ENCODE measurements at places on chromosomes 2 and 18. TPM values are rescaled to one million over a fixed set of nuclear protein-coding genes. Genes with fewer than 3 reads are reported as not detected.

- no peaks in the 10 kb centered on the region for H3K4me1 ChIP-seq
- peaks cover 33% of the 10 kb centered on the region for H3K27me3 ChIP-seq
- DNase-seq = no peak
- no peak overlapping the region for H3K27ac ChIP-seq
- no peak overlapping the region for H3K4me3 ChIP-seq
- no peaks in the 10 kb centered on the region for H3K36me3 ChIP-seq
These were observed 343.4 kb upstream of the HS6ST1 start for GRCh38 chr2:128662051-128662471.

DNA sequence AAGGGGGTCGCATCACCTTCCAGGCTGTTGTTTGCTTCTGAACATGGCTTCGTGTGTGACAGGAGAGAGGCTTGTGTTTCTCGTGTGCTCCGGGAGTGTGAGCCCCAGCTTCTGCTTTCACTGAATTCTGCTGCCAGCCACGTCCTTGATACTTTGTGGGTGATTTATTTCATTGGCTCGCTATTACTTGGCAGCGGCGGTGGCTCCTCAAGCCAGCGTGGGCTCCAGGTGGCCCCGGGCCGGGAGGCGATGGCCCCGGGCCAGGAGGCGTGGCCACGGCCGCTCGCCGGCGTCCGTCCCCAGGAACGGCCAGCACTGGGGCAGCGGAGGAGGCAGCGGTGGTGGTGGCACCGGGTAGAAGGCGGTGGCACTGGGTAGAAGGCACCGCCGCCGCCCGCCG is 63.1 kb downstream of the NAPG start:
- DNase-seq = peak; percentile 18
- no peaks in the 10 kb centered on the region for H3K4me1 ChIP-seq
- no peak overlapping the region for H3K27ac ChIP-seq
- H3K27me3 ChIP-seq = no peaks in the 10 kb centered on the region
- H3K4me3 ChIP-seq = no peak overlapping the region

DNA sequence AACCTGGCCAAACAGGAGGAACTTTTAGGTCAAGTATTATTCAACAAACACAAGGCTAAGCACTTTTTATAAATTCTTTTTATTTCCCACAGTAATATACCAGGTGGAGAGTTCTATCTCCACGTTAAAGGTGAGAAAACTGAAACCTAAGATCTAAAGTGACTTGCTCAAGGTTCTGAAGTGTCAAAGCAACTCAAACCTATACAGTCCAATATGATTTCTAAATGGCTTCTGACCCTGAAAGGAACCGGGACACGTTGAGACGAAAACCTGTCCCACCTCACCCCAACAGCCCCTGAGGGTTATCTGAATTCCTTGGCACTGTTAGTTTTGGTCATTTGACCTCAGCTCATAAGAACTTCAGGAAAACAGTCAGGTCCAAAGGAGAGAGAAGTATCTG is 814.5 kb upstream of the LRATD1 start:
- DNase-seq = no peak
- no peaks in the 10 kb centered on the region for H3K27me3 ChIP-seq
- H3K4me1 ChIP-seq = no peaks in the 10 kb centered on the region
- H3K36me3 ChIP-seq = no peaks in the 10 kb centered on the region
- H3K27ac ChIP-seq = no peak overlapping the region

DNA sequence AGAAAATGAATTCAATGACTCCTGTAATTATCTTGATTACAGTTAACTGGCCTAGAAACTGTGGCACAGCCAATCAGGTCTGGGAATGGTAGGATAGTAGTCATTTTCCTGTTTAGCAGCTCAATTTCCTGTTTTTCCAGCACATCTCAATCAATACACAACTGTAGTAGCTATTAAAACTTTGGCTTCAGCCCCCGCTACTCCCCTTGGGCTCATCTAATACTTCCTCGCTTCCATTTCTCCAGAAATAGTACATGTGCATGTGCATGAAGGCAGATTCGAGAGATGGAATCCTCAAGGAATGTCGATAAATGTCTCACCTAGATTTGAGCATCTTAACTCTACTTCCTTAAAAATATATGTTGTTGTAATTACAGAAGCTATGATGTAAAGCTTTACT is 9.7 kb downstream of the COBLL1 start:
- H3K27me3 ChIP-seq = no peaks in the 10 kb centered on the region
- H3K36me3 ChIP-seq = no peaks in the 10 kb centered on the region
- no peak overlapping the region for H3K27ac ChIP-seq
- no peak overlapping the region for H3K4me3 ChIP-seq
- no peak for DNase-seq

DNA sequence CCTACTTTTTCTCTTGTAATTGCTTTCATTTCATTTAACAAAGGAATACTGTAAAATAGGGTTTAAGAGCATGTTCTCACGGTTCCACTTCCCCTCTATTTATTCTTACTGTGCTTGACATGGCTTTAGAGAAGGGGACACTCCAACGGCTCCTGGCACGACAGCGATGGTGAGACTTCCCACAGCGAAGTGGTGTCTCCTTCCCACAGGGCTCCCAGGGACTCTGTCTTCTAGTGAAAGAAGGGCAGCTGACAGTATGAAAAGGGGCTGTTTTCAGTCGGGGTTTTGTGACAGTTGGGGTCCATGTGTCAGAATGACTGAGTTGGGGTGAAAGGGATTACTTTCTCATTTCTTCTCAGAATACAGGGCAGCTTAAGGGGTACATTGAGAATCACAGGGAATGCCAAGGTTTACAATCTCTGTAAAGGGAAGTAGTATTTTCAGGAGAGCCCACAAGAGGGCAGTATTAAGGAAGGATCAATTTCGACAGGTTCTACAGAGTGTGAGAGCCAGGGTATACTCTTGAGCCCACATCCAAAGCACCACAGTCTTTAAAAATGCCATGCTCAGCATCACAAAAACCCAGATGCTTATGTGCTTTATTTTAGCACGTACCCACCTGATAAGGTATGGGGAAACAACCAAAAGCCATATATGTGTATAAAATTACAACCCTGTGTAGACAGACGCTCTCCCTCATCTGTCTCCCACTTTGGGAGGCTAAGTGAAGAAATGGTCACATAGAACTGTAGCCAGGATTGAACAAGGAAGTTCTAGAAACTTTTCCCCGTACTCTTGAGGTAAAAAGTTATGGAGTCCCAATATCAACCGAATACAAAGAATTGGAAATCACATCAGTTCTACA is 31.3 kb upstream of the RAPGEF4 start:
- no peaks in the 10 kb centered on the region for H3K36me3 ChIP-seq
- H3K27ac ChIP-seq = no peak overlapping the region
- H3K4me3 ChIP-seq = no peak overlapping the region
- DNase-seq = peak; percentile 51
- no peaks in the 10 kb centered on the region for H3K27me3 ChIP-seq

DNA sequence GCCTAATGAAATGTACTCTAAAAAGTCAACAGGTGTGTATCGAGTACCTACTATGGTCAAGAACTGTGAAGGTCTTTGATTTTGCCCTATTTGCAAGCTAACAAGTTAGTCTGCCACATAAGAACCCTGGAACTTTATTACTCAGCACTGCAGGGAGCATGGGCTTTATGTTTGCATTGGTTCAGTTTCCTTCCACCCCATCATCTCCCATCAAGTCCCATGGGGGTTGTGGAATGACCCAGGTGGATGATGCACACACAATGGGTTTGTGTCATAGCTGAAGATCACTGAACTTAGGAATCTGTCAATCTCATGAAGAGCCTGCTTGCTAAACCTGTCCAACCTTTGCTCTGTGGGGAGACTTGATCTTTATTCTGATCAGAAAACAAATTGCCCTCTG is 265.5 kb downstream of the RPRM start:
- no peaks in the 10 kb centered on the region for H3K36me3 ChIP-seq
- no peaks in the 10 kb centered on the region for H3K4me1 ChIP-seq
- no peaks in the 10 kb centered on the region for H3K27me3 ChIP-seq

- peaks cover 6% of the 10 kb centered on the region for H3K4me1 ChIP-seq
- no peak overlapping the region for H3K27ac ChIP-seq
- no peaks in the 10 kb centered on the region for H3K36me3 ChIP-seq
- DNase-seq = no peak
- H3K27me3 ChIP-seq = no peaks in the 10 kb centered on the region
- no peak overlapping the region for H3K4me3 ChIP-seq
These were observed 35.2 kb upstream of the LPIN2 start for GRCh38 chr18:3048121-3048520.

- no peak for DNase-seq
- H3K4me1 ChIP-seq = peaks cover 7% of the 10 kb centered on the region
- peak overlapping the region; percentile 83 for H3K27ac ChIP-seq
- H3K27me3 ChIP-seq = no peaks in the 10 kb centered on the region
These were observed 327 bp downstream of the LTBP1 start for GRCh38 chr2:32947076-32947483.

DNA sequence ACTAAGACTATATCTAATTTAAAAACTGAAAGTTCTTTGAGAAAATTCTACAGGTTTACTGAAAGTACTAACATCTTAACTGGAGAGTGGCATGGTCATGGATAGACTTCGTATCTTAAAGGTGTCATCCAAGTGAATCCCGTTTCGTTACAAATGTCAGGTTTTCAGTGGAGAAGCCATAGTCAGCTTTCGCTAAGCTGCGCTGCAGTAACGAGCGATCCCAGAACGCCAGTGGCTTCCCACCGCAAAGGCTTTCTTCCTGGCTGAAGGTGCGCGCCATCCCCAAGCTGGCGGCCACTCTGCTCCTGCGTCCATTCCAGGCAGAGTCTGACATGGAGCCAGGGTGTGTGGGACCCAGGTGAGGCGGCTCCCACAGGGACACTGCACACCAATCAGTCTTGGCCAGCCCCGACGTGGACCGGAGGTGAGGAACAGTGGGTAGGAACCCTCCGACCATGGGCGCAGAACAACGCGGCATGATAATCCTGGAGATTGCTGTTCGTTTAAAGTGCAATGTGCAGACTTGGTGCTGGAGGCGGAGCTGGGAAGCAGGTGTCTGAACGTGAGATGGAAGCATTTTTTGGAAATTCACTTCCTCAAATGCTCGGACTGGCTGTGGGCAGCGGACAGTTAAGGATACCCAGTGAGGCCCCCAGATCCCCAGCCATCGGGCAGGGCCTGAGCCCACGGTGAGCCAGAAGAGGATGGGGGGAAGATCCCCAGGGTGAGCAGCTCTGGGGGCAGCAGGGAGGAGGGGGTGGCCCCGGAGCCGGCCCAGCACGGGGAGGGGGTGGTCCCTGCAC is 27.8 kb upstream of the KCNG2 start:
- H3K27ac ChIP-seq = no peak overlapping the region
- peaks cover 24% of the 10 kb centered on the region for H3K27me3 ChIP-seq
- DNase-seq = no peak
- no peaks in the 10 kb centered on the region for H3K36me3 ChIP-seq
- peaks cover 3% of the 10 kb centered on the region for H3K4me1 ChIP-seq

DNA sequence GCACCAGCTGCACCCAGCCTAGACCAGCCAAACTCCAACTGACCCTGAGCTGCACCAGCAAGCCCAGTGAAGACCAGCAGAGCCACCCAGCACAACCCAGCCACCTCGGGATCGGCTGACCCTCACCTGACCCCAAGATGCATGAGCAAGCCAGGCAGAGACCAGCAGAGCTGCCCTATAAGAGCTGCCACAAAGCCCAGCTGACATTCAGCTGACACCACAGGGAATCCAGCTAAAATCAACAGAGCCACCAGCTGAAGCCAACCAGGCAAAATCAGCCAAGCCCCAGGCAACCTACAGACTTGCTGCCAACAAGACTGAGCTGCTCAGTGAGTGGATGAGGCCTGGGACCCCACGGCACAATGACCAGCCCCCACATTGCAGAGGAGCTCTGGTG is 54.6 kb downstream of the CYP27C1 start:
- no peak for DNase-seq
- no peak overlapping the region for H3K4me3 ChIP-seq
- H3K27me3 ChIP-seq = peaks cover 11% of the 10 kb centered on the region

Gene ANKRD53
- 0.54 TPM for total RNA-seq

Gene MERTK
- 0.28 TPM for total RNA-seq
